ENCODE measurements at places on chromosomes 2 and 18. TPM values are rescaled to one million over a fixed set of nuclear protein-coding genes. Genes with fewer than 3 reads are reported as not detected.

DNA sequence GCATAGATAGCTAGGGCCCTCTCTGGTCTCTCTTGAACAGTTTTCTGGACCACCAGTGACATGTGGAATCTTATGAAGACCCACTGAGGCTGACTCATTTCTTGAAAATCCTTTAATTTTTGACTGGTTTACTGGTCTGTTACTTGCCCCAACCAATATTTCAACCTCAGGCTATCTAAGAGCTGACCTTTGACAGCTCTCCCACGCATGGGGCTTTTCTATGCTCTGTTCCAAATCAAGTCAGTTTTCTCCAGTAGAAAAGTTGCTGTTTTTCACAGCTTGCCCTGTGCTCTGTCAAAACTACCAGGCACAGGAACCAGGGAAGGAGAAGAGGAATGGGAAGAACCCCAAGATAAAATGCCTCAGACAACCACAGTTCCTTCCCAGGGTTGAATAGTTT, 46.0 kb upstream of the MTIF2 start:
- DNase-seq: no peak
- no peaks in the 10 kb centered on the region for H3K4me1 ChIP-seq
- no peaks in the 10 kb centered on the region for H3K27me3 ChIP-seq
- peaks cover 57% of the 10 kb centered on the region for H3K36me3 ChIP-seq

GRCh38 chr2:172137109-172137508, 34.4 kb upstream of the DLX2 start:
- no peaks in the 10 kb centered on the region for H3K27me3 ChIP-seq
- no peaks in the 10 kb centered on the region for H3K4me1 ChIP-seq
- DNase-seq: no peak
- H3K27ac ChIP-seq: no peak overlapping the region
- no peaks in the 10 kb centered on the region for H3K36me3 ChIP-seq

GRCh38 chr2:233919938-233920337, 2.8 kb downstream of the TRPM8 start:
- H3K27ac ChIP-seq: no peak overlapping the region
- H3K4me3 ChIP-seq: no peak overlapping the region
- H3K36me3 ChIP-seq: no peaks in the 10 kb centered on the region
- peak; percentile 53 for DNase-seq
- no peaks in the 10 kb centered on the region for H3K4me1 ChIP-seq

DNA sequence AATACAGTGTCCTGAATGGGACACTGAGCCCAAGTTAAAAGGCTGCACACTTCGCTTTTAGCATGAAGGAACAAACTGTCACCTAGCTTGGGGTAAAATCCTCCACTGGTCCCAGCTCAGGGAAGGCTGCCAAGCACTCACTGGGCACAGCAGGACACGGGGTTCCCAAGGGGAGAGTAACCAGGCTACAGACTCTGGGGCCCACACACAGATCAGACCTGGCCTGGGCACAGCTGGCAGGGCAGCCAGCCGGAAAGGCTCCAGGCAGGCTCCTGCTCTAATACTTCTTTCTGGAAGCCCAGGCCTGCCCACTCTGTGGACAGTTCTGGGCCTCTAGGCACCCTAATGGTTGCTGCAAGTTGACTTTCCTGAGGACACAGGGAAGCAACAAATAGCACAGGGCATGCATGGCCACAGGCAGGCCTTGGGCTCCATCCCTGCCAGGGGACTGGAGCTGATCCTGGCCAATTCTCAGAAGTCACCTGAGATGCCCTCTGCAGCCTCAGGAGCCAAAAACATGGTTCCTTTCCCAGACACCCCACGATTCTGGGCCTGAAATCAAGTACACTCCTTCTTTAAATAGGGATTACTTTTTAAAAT, 18.7 kb upstream of the SULT1C3 start:
- no peak overlapping the region for H3K27ac ChIP-seq
- H3K27me3 ChIP-seq: no peaks in the 10 kb centered on the region
- peaks cover 5% of the 10 kb centered on the region for H3K4me1 ChIP-seq
- no peaks in the 10 kb centered on the region for H3K36me3 ChIP-seq
- no peak for DNase-seq

- H3K27me3 ChIP-seq: no peaks in the 10 kb centered on the region
- no peak for DNase-seq
- H3K36me3 ChIP-seq: no peaks in the 10 kb centered on the region
- no peak within 1 kb of the TSS for H3K27ac ChIP-seq
- H3K4me3 ChIP-seq: no peak within 1 kb of the TSS
- H3K4me1 ChIP-seq: peaks cover 2% of the 10 kb centered on the region
Observed at GRCh38 chr18:46657115-46657955, at the start of gene LOXHD1. LOXHD1 (minus strand) TSS chr18:46657220; CDS start chr18:46657033, 187 bp downstream.

- peaks cover 19% of the 10 kb centered on the region for H3K4me1 ChIP-seq
- H3K36me3 ChIP-seq: no peaks in the 10 kb centered on the region
- H3K27ac ChIP-seq: no peak overlapping the region
- H3K4me3 ChIP-seq: no peak overlapping the region
Observed at GRCh38 chr18:23828426-23828825, 139.2 kb downstream of the LAMA3 start.

DNA sequence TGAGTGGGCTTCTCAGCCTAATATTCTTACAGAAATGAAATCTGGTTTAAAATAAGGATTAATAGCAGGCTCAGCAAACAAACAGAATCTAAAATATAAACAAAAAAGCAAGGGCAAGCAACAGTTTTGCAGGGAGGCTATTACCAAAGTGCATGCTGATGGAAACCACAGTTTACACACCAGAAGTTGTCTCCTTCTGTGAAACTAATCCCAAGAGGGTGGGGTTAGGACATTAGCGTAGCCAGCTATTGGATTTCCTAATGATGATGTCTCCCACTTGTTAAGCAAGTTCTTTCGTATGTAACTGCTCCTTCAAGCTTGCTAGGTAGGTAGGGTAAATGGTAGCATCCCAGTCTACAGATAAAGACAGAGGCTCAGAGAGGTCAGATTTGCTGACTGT, 65.0 kb upstream of the TSPYL6 start:
- no peaks in the 10 kb centered on the region for H3K36me3 ChIP-seq
- no peaks in the 10 kb centered on the region for H3K4me1 ChIP-seq

GRCh38 chr2:127314193-127314988, 20.4 kb upstream of the ERCC3 start:
- DNase-seq: no peak
- peaks cover 80% of the 10 kb centered on the region for H3K36me3 ChIP-seq
- H3K27me3 ChIP-seq: no peaks in the 10 kb centered on the region
- H3K4me1 ChIP-seq: no peaks in the 10 kb centered on the region

DNA sequence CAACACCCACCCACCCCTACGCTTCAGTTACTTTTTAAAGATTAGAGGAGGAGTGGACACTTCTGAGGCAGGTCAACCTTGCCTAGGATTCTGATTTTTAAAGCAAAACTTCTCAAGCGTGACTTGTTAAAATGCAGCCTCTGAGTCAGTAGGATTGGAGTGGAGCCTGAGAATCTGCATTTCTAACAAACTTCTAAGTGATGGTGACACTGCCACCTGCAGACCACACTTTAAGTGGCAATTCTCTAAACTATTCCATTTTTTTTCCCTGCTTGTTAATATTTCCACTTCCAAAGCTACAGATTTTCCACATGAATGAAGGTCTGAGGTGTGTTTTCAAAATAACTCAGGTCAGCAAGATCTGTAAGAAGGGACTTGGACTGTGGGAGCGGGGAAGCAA, 171.1 kb upstream of the CCDC150 start:
- no peak overlapping the region for H3K4me3 ChIP-seq
- H3K27me3 ChIP-seq: no peaks in the 10 kb centered on the region
- no peaks in the 10 kb centered on the region for H3K36me3 ChIP-seq

GRCh38 chr18:54957996-54958395, 1.3 kb downstream of the CCDC68 start:
- peak overlapping the region; percentile 45 for H3K4me3 ChIP-seq
- no peak overlapping the region for H3K27ac ChIP-seq
- peak; percentile 47 for DNase-seq
- no peaks in the 10 kb centered on the region for H3K36me3 ChIP-seq

DNA sequence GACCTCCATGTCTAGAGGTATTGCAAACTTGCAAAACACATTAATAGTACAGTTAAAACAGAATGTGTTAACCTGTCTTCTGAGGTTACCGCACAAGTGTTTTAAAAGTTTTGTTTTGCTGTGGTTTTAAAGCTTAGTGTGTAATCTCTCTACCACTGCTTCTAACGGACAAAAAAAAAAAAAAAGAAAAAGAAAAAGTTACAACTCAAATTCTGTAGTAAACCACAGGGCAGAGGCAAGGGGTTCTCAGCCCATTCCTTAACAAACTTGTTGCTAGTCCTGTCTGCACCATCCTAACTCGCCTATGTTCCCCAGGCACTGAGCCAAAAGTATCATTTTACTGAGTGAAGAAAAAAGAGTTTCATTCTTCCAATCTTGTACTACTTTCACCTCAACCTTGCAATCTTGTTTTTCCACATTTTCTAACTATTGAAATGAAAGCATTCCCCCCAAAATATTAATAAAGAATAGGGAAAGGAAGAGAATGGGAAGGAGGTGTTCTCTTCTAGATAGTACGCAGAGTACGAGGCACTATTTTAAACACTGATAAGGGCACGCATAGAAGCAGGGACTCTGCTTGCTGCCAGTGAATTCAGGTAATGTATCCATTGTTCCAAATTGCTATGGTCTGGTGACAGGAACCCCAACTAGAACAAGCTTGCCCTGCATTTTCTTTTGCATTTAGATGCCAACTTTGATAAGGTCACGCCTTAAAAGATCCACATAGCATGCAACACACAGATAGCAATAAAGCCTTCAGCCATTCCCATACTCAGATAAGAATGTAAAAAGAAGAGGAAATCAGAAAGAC, 47.1 kb downstream of the IKZF2 start:
- no peaks in the 10 kb centered on the region for H3K36me3 ChIP-seq
- H3K4me3 ChIP-seq: no peak overlapping the region
- H3K27me3 ChIP-seq: no peaks in the 10 kb centered on the region
- H3K27ac ChIP-seq: no peak overlapping the region
- no peak for DNase-seq

DNA sequence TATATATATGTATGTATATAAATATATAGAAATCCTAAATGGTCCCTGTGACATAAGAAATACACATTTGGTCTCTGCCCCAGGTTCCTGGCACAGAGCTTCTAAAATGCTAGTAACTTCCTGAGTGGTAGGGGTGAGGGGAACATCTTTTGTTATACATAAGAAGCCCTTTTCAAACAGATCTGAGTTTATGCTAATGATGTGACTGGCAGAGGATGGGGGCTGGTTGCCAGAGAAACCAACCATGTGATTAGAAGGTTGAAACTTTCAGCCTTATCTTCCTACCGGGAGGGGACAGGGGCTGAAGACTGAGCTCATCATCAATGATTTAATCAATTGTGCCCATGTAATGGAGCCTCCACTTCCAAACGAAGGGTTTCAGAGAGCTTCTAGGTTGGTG, 16.3 kb downstream of the MFSD2B start:
- no peak for DNase-seq
- no peaks in the 10 kb centered on the region for H3K27me3 ChIP-seq
- H3K36me3 ChIP-seq: peaks cover 29% of the 10 kb centered on the region
- H3K4me1 ChIP-seq: no peaks in the 10 kb centered on the region
- H3K27ac ChIP-seq: no peak overlapping the region

- no peak for DNase-seq
- H3K4me1 ChIP-seq: peaks cover 41% of the 10 kb centered on the region
- H3K27me3 ChIP-seq: no peaks in the 10 kb centered on the region
- H3K4me3 ChIP-seq: no peak overlapping the region
Observed at GRCh38 chr2:226655871-226656270, 143.7 kb downstream of the IRS1 start.

- H3K4me3 ChIP-seq: no peak overlapping the region
- DNase-seq: no peak
- H3K4me1 ChIP-seq: no peaks in the 10 kb centered on the region
- H3K27me3 ChIP-seq: no peaks in the 10 kb centered on the region
Observed at GRCh38 chr2:79789811-79790210, 277.0 kb downstream of the CTNNA2 start.

- DNase-seq: no peak
- no peak overlapping the region for H3K4me3 ChIP-seq
- no peaks in the 10 kb centered on the region for H3K27me3 ChIP-seq
- H3K36me3 ChIP-seq: no peaks in the 10 kb centered on the region
- H3K4me1 ChIP-seq: no peaks in the 10 kb centered on the region
Observed at GRCh38 chr2:113138428-113139322, 11.3 kb downstream of the IL1RN start.

- H3K36me3 ChIP-seq: no peaks in the 10 kb centered on the region
- DNase-seq: no peak
- H3K27ac ChIP-seq: no peak overlapping the region
- no peaks in the 10 kb centered on the region for H3K27me3 ChIP-seq
Observed at GRCh38 chr2:172877826-172878225, 142.2 kb downstream of the RAPGEF4 start.

- H3K4me1 ChIP-seq: peaks cover 73% of the 10 kb centered on the region
- H3K27ac ChIP-seq: peak overlapping the region; percentile 100
- DNase-seq: no peak
- H3K4me3 ChIP-seq: peak overlapping the region; percentile 86
- H3K36me3 ChIP-seq: no peaks in the 10 kb centered on the region
Observed at GRCh38 chr2:240561325-240561971, 1.3 kb downstream of the DUSP28 start.

PLGLB2 gene
- total RNA-seq: 1.2 TPM

FBXO41 gene
- total RNA-seq: 6.0 TPM

KIAA2012 gene
- 0.45 TPM for total RNA-seq

SCN7A gene
- 129 TPM for total RNA-seq

GPR39 gene
- 1.3 TPM for total RNA-seq

ANKRD29 gene
- total RNA-seq: 9.6 TPM
